Sigmoid colon (tissue), 7 donors: ENCODE measurements at places on chromosomes 7 and 10. TPM values are rescaled to one million over a fixed set of nuclear protein-coding genes. Genes with fewer than 3 reads are reported as not detected.

- no peak for DNase-seq
Observed at GRCh38 chr7:100360135-100360854, 2.4 kb downstream of the PILRB start.

DNA sequence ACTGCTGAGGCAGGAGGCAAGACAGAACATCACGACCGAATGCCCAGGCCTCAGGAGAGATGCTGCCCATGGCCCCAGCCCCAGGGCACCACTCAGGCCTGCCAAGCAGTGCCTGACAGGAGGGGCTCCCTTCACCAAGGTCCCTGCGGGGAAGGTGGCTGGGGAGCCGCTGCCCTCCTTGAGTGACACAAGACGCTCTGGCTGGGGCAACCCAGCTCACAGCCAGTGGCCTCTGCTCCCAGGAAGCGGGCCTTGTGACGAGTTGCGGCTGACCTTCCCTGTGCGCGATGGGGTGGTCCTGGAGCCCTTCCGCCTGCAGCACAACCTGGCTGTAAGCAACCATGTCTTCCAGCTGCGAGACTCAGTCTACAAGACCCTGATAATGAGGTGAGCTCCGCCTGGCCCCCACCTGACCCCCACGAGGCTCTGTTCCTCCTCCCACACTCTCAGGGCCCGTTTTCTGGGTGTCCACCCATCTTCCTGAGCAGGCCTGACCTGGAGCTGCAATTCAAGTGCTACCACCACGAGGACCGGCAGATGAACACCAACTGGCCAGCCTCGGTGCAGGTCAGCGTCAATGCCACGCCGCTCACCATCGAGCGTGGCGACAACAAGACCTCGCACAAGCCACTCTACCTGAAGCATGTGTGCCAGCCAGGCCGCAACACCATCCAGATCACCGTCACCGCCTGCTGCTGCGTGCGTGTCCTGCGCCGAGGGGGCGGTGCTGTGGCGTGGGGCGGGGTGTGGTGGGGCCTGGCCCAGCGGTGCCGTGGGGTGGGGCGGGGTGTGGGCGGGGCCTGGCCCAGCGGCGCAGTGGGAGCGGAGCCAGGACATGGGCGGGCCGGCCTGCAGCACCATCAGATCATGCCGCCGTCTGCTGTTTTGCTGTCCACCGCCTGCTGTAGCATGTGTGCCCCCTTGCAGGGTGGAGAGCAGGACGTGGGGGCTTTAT lies 12.8 kb downstream of the ZMIZ2 start:
- peak; percentile 87 for DNase-seq

DNA sequence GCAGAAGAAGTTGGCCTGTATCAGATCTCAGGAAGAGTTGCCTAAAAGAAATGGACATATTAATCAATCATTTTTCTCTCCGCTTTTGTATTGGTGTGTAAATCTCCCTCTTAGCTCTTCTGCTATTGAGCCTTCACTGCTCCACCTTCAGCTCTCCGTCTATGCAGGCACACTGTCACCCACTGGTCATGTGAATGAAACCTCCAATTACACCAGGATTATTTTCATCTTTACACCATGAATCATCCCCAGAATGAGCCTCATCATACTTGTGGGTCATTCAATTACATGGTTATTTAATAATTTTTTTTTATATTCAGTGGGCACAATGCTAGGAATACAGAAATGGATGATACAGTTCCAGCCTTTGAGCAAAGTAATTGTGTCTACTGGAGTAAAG lies 92.6 kb downstream of the LRRC4 start:
- DNase-seq, result no peak

- no peak for DNase-seq
Observed at GRCh38 chr10:70441161-70441894, at the start of gene NODAL. Gene NODAL, minus strand, starts transcription at chr10:70441681. Its CDS starts 14 bp downstream, at chr10:70441667.

DNA sequence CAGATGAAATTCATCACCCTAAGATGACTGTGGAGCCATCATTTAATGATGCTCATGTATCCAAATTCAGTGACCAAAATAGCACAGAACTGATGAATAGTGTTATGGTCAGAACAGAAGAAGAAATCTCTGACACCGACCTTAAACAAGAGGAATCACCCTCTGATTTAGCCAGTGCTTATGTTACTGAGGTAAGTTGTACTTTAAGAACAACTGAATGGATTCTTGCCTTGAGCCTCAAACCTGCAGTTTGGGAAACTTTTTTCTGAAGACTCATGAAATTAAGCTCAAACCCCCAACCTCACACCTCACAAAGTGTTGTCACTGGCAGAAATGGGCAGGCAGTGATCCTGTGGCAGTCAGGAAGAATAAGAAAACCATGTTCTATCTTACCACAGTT lies 25.6 kb downstream of the TMEM243 start:
- DNase-seq, result no peak

- DNase-seq, result no peak
Observed at GRCh38 chr7:50205011-50205410, 99.5 kb upstream of the IKZF1 start.

GRCh38 chr7:29955799-29956486 lies 33.7 kb downstream of the SCRN1 start:
- DNase-seq, result no peak

DNA sequence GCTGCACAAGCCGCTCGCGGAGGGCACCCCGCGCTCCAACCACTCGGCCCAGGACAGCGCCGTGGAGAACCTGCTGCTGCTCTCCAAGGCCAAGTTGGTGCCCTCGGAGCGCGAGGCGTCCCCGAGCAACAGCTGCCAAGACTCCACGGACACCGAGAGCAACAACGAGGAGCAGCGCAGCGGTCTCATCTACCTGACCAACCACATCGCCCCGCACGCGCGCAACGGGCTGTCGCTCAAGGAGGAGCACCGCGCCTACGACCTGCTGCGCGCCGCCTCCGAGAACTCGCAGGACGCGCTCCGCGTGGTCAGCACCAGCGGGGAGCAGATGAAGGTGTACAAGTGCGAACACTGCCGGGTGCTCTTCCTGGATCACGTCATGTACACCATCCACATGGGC lies 50.0 kb downstream of the FIGNL1 start:
- DNase-seq, result no peak

DNA sequence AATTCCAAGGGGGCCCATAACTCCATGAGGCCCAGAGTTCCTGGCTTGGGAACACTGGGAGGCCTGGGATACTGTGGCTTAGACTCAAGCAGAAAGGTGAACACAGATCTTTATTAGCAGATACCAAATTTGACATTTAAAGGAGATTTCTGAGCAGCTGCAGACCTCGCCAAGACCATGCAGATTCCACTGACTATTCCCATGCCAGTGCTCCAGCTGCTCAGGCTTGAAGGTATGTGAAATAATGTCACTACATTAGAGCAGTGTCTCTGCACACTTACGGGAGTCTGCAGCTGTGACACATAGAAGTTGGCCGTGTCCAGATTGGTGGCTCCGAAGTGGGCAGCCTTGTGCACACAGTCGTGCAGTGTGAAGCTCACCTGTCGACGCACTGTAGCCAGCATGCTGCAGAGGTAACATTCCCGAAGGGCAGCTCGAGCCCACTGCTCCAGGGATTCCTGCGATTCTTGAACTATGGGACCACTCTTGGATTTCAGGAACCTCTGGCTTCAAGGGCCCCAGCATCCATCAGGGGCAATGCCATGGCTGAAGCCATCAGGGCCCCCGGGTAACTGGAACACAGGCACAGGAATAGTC lies 46.1 kb downstream of the SEPTIN7 start:
- no peak for DNase-seq

GRCh38 chr7:21967598-21968003 lies 21.9 kb upstream of the CDCA7L start:
- no peak for DNase-seq

DNA sequence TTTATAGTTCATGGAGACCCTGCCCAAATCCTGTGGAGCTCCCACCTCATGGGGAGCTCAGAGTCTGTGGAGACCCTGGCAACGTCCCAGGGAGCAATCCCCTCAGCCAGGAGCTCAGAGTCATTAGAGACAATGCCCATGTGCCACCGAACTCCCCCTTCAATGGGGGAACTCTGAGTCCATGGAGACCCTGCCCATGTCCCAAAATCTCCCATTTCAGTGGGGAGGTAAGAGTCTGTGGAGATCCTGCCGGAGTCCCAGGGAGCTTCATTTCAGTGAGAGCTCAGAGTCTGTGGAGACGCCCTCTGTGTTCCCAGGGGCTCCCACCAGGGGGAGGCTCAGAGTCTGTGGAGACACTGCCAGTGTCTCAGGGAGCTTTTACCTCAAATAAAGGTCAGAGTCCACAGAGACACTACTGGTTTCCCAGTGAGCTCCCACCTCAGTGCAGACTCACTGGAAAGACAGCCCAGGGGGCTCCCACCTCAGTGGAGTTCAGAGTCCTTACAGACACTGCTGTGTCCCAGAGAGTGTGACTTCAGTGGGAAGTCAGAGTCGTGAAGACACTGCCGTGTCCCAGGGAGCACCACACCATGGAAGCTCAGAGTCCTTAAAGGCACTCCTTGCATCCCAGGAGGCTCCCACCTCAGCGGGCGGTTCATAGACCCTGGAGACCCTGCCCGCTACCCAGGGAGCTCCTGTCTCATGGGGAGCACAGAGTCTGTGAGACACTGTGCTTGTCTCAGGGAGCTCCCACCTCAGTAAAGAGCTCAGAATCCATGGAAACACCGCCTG lies 5.0 kb downstream of the MYO1G start:
- DNase-seq, result no peak

GRCh38 chr7:146961617-146962016 lies 845.0 kb downstream of the CNTNAP2 start:
- DNase-seq, result no peak

GRCh38 chr10:103394180-103394579 lies 2.1 kb downstream of the ATP5MK start:
- no peak for DNase-seq

Gene PODXL
- total RNA-seq, result 23.2 TPM

Gene C7orf33
- total RNA-seq, result not detected

Gene TMEM176A
- total RNA-seq, result 28.1 TPM

Gene MBL2
- total RNA-seq, result not detected

Gene TRPV6
- not detected for total RNA-seq
